ENCODE measurements at places on chromosomes 6 and 20.

DNA sequence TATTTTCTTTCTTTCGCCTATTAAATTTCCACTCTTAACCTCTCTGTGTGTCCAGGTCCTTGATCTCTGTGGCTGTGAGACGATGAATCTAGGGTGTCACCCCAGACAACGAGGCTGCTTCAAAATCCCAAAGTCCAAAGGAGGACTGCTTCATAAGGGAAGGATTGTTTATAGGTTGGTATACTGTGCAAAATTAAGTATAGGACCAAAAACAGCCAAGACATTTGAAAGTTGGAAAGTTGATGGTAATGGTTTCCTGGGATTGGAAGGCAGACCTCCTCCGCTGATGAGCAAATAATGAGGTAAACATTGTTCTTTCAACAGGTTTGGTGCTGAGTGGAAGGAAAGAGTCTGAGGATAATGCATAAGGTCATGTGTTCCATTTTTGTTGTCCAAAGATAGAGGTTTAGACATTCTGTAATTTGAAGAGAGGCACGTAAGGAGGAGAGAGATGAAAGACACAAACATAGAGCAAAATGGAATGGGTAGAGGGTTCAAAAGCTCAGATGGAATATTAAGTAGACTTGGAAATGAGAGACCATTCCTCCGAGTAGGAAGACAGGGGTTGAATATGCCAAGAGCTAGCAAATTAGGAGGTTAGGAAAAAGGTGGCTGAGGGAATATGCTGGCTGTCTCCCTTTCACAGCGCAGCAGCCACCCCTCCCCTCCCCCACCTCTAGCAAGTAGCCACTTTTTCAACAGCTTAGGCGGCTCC, 24.8 kb downstream of the ZNF311 start:
- no peak for DNase-seq

DNA sequence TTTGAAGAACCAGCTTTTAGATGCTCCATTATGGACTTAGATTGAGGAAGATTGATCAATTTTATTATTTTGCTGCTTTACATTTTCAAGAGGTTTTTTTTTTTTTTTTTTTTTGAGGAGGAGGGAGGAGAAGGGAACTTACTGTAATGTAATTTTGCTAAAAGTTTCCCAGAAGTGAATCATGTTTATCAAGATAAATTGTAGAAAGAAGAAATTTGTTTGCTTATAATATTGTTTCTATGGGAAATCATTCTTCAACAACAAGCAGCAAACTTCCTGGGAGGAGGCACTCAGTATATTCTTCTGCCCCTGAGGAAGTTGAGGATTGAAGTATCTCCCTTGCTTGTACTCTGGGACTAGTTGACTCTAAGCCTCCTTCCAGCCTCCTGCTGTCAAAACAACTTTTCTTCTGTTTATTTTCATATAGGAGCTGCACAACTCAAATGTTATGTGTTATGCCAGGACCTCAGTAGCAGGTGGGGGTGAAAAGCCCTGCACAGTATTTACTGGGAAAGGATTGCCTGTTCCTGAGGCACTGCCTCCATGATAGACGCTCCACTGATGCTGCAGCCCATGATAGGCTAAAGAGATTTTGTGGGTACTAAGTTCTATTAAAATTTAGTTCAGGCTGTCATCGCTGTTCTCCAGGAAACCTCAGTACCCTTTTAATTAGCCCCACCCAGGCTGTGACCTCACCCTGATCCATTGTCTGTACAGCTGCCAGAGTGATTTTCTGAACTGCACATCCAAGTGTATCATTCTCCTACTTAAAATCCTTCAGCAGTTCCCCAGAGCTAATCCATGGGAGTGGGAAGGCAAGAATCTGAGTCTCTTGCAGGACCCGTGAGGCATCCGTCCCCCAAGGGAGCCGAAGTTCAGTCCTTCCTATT, 51.9 kb downstream of the CARMIL1 start:
- no peak for DNase-seq

DNA sequence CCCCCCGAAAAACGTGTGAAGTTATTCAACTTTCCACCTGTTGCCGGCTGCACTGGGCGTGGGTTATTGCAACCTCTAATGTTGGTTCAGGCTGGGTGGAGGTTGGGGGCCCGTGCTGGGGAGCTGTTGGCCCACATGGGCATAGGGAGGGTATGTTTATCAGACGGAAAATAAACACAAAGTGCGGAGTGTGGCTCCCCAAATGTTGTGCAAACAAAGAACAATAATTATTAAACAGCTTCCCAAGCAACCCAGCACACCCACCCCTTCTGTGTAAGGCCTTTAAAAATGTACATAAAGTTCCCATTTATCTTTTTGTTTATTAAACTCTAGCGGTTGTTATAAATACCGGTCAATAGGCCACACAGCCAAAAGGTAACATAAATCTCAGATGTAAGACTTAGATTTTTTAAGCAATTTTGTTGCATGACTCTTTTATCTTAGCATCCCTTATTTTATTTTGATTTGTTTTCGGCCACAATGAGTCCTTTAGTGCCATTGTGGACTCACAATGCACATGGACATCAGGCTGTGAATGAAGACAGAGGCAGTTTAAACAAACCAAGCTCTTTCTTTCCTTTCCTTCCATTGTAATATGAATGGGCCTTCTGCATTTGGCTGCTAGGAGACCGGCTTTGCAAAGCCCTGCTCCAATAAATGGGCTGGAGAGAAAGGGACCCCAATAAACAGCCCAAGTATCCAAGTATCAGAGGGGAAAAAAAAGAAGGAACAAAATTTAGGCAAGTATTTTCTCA, 6.9 kb upstream of the DLL1 start:
- no peak for DNase-seq

DNA sequence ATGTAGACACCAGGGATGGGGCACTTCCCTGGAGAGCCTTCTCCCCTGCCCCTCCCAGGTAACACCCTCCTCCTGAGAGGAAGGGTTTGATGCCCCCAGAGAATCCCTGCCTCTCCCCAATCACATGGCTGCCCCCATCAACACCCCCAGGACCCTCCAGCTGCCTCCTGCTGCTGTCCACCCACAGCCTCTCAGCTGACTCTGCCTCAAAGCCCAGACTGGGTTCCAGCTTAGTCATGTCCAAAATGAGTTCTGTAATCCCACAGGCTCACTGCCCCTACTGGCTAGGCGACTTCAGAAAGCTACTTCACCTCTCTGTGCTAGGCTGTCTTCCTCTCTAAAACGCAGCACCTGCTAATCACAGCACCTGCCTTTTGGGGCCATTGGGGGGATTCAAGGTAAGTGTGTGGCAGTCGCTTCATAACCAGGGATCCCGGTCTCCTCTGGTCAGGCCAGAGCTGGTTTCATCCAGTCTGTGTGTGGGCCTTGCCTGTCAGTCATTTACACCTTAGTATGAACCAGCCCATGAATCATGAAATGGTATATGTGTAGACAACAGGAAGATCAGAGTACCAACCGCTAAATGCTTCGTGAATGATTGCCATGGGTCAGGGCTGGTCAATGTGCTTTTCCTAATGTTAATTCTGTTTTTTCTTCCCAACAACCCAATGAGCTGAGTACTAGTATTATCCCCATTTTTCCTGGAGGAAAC, 40.4 kb downstream of the TFEB start:
- DNase-seq, result no peak

DNA sequence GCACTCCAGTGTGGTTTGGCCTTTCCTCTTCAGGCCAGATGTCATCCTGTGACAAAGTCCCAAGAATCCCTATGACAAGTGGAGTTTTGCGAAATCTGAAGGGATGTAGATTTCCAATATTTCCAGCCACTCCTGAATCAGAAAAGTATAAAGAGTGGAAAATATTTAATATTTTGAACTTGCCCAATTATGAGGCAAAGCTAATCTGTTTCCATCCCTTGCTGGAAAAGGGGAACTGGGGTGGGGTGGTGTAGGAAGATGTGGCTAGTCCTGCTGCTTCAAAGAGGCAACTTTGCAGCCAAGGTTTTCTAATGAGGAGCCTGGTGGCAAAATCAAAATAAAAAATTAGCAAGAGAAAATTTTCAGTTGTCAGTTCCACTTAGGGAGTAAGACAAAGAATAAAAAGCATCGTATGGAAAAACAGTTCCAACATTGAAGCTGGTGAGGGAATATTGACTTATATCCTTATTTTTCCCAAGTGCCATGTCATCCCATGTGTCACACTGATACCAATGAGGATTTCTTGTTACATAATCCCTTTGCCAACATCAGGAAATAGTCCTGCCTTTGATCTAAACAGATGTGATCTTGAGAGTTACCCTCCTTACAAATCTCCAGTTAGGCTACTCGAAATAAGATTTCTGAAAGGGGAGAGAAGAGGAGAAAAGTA, 480.0 kb upstream of the JARID2 start:
- no peak for DNase-seq

DNA sequence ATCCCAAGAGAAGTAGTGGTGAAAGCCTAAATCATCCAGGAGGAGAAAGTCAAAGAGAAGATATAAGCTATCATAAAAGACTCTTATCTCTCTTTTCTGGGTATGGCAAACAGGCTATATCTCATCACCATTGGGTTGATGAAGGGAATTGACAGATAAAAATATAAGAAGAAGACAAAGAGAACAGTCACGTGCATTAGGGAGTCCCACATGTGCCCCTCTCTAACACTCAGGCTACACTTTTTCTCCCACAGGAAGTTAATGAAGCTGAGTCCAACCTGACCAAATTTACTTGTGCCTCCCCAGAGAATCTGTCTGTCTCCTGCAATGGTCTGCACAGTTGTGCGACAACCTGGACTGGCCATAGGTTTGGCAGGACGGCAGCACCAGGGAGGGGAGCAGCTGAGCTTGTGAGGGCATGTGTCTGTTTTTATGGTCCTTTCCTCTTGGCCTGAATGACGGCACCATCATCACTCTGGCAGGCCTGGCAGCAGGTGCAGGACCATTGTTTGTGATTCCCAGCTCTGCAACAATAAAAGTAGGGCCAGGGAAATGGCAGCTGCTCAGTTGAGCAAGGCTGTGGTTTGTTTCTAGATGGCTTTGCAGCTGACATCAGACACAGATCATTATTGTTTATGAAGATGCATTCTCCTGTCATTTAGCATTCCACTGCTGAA, 144.5 kb upstream of the MCHR2 start:
- DNase-seq, result no peak

- DNase-seq, result no peak
Measured at GRCh38 chr20:62475027-62475771, 596 bp downstream of the GATA5 start.

- DNase-seq, result no peak
Measured at GRCh38 chr6:38579010-38579628, 60.6 kb downstream of the BTBD9 start.

DNA sequence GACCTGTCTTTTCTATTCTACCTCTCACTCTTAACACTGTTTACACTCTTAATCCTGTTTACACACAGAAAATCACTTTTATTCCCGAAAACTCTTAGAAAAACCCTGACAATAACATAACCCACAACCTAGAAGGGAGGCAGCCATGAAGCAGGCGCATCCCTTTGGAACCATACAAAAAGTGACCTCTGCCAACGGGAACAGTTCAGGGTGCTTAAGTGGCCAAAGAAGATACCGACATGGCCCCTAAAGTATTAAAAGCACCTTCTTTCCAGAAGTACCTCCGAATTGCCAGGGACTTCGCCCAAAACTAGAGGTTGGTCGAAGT, 490 bp downstream of the MMUT start:
- no peak for DNase-seq

GRCh38 chr6:144053601-144054000, 41.8 kb downstream of the SF3B5 start:
- no peak for DNase-seq

DNA sequence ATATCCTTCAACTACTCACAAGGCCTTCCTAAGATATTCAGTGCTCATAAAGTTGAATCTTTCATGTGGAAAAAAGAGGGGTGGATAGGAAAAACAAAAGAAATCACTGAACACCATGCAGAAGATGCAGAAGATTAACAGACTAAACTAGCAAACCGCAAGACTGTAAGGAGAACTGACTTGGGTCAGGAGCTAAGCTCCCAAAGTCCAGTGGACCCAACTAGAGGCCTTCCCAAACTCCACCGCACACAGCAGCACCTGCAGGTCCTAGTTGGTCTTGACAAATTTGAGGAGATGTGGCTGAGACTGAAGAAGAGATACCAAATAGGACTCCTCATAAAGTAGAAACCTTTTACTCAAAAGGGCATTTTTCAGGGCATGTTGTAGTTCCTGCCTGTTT, 3.3 kb downstream of the RIPK1 start:
- DNase-seq, result no peak

GRCh38 chr6:45163952-45164766, 164.0 kb upstream of the RUNX2 start:
- DNase-seq, result no peak

GRCh38 chr6:501891-502601, 110.5 kb downstream of the IRF4 start:
- no peak for DNase-seq

DNA sequence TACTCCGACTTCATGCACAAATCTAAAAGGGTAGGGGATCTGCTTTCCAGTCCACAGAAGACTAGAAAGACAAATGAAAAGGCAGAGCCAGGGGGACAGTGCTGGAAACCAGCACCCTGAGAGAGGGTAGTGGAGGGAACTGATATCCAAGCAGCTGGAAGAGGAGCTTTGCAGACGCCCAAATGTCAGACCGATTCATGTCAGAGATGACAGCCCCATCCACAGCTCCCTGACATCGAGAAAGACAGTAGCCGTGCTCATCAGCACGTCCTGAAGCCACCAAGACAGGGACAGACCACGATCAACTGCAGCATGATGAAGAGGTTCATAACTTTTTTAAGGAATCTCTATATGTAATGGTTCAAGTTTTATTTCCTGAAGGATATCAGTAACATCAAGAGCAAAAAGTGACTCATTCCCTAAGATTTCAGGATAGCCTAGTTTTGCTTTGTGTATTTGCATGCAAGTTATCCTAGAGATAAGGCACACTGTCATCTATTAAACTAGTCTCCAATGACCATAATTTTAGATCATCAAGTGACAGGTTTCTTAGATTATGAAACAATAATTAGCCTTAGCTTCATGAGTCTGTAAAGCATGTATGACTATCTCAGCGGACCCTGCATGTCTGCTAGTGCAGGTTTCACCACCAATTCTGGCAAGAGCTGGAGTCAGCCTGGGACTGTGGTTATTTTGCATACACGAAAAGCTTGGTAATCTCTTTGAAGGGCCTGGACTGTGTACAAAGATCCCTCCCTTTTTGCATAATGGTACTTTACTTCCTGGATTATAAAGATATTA, 43.0 kb downstream of the PRDM1 start:
- DNase-seq, result no peak

DNA sequence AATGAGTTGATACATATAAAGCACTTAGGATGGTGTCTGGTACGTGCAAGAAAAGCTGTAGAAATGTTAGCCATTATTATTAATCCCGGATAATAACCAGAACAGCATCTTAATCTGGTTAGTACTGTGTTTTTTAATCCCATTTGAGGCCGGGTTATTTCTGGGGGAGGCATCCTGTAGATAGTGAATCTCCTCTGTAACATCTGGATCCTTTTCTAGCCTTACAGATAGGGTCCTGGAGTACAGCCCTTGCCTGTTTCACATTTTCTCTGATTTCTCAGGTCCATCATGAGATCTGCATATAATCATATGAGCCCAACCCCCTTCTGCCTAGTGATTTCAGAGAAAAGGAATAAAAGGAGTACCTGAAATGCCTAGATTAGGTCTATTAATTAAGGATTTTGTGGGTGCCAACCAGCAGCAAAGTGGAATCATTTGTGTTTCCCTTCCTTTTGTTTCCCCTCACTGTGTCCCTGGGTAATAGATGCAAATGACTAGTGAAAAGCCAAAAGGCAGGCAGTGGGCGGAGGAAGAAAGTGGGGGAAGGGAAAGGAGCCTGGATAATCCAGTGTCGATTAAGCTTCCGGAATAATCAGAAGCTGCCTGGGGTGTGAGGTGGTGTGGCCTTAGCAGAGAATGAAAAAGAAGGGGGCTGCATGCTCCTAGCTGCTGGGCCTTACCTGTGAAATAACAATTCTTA, 88.9 kb downstream of the SOBP start:
- DNase-seq, result no peak

All from tibial artery (tissue), 4 donors.